ENCODE measurements at places on chromosomes 7 and 10.

DNA sequence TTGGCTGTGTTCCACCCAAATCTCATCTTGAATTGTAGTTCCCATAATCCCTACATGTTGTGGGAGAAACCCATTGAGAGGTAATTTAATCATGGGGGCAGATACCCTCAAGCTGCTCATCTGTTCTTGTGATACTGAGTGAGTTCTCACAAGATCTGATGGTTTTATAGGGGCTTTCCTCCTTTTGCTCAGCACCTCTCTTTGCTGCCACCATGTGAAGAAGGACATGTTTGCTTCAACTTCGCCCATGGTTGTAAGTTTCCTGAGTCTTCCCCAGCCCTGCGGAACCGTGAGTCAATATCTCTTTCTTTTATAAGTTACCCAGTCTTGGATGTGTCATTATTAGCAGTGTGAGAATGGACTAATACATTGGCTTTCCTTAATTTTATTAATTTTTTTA, 527.8 kb downstream of the MDFIC start:
- no peak for DNase-seq

DNA sequence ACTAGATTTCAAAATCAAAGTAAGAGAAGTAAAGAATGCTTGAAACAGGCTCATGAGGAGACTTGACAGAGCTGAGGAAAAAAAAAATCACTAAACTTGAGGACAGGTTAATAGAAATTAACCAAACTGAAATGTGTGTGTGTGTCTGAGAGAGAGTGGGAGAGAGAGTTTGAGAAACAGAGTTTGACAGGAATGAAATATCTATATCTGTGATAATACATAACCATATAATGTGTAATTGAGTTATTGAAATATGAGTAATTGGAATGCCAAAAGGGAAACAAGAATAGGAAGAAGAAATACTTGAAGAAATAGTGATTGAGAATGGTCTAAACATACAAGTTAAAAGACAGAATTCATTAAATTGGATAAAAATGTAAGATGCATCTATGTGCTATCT, 268.0 kb upstream of the CHRM2 start:
- DNase-seq: no peak

- DNase-seq: no peak
These were observed 2.7 kb upstream of the NRG3 start for GRCh38 chr10:81872206-81872862.

GRCh38 chr7:80249619-80250295, 115.1 kb downstream of the GNAI1 start:
- no peak for DNase-seq

GRCh38 chr7:72413886-72414285, 1.7 kb upstream of the CALN1 start:
- peak; percentile 8 for DNase-seq

DNA sequence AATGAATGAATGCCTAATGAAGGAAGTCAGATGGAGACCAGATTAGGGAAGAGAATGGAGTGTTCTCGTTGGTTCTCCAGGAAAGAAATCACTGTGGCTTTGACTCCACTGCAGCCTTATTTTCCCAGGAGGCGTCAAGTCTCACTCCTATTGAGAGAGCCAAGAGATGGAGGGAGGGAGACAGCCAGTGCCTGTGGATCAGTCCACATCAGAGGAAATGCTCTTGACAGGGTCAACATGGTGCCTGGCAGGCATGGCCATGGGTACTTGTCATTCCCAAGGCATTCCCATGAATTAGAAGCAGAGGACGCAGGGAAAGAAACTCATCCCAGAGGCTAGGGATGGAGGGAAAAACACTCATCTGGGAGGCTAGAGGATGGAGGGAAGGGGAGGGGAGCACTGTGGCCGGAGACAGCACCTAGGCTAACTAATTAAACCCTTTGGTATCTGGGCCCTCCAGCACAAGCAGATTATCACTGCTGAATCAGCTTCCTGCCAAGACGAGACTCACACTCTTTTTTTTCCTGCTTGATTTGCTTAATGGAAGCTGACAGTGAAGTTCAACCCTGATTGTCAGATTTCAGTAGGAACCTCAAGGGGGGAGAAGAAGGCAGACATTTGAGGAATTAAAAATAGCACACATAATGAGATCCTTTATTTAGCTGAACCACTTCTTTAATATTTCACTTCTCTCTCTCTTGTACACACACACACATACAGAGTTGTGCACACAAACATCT, 1233.2 kb upstream of the AUTS2 start:
- DNase-seq: no peak

- no peak for DNase-seq
These were observed 211.6 kb downstream of the SFMBT2 start for GRCh38 chr10:7199152-7199760.

GRCh38 chr10:132516771-132517725, 20.5 kb upstream of the INPP5A start:
- no peak for DNase-seq

GRCh38 chr7:7883394-7883793, 85.2 kb upstream of the GLCCI1 start:
- peak; percentile 47 for DNase-seq

- DNase-seq: no peak
These were observed 79.7 kb downstream of the FRMPD2 start for GRCh38 chr10:48194830-48195229.

- no peak for DNase-seq
These were observed 9.0 kb upstream of the DLX6 start for GRCh38 chr7:96996111-96996957.

Measured in DMS 273 treated with DMSO at 0.1 percent for 48 hours (cell line).